ENCODE measurements at places on chromosomes 16 and 17.

DNA sequence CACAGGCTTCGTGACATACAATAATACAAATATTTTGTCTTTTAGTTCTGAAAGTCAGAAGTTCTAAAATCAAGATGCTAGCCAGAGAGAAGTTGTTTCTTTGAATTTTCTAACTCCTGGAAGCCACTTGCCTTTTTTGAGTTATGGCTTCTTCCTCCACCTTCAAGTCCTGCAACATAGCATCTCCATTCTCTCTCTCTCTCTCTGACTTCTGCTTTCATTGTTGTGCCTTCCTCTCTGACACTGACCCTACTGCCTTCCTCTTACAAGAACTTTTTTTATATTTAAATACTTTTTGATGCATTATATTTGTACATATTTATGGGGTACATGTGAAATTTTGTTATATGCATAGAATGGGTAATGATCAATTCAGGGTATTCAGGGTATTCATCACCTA, 205.9 kb downstream of the MAP2K6 start:
- DNase-seq, result no peak

- no peak for DNase-seq
These were observed 19.7 kb upstream of the INTS2 start for GRCh38 chr17:61947367-61948078.

DNA sequence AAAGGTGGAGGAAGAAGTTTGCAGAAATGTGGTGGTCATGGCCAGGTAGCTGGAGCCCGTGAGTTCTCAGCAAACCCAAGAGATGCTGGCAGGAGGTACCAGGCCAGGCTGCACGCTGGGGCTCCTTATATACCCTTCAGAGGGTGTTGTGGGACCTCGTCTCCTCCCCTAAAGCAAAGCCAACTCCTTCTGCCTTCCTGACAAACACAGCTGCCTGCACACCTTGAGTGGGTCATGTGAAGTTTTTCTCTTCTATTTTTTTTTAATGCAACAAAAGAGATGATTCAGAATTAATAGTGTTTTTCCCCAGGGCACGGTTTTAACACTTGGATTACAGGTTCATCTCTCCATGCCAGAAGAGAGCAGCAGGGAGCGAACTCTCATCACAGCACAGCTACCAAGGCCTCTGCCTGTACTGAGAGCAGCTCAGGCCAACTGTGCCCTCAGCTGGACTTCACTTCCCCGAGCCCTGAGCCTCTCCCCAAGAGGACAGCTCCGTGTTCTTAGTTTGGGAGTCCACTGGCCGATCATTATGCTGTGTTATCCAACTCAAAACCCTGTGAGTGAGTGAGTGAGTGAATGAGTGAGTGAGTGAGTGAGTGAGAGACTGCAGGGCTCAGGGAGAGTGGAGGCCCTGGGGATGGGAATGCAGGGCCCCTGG, at the start of gene KRT15:
KRT15 (minus strand) TSS at position 102 of the 661 bp plus-strand sequence; CDS start at position 39, 63 bp downstream.
- no peak for DNase-seq

- no peak for DNase-seq
These were observed 1.4 kb upstream of the UNK start for GRCh38 chr17:75783069-75783783.

Data from activated CD8-positive, alpha-beta memory T cell treated with anti-CD3 and anti-CD28 coated beads, Interleukin-2, amount 10 ng/mL, durations not matched to agents 7 days and 5 days (primary cell).